Neural progenitor cell (in vitro differentiated cells): ENCODE measurements at places on chromosomes 7 and 10. TPM values are rescaled to one million over a fixed set of nuclear protein-coding genes. Genes with fewer than 3 reads are reported as not detected.

GRCh38 chr10:4512671-4513240, 313.3 kb upstream of the AKR1E2 start:
- DNase-seq: peak; percentile 48
- no peaks in the 10 kb centered on the region for H3K4me1 ChIP-seq
- no peak overlapping the region for H3K27ac ChIP-seq
- no peak overlapping the region for H3K4me3 ChIP-seq
- H3K36me3 ChIP-seq: no peaks in the 10 kb centered on the region
- no peaks in the 10 kb centered on the region for H3K27me3 ChIP-seq

DNA sequence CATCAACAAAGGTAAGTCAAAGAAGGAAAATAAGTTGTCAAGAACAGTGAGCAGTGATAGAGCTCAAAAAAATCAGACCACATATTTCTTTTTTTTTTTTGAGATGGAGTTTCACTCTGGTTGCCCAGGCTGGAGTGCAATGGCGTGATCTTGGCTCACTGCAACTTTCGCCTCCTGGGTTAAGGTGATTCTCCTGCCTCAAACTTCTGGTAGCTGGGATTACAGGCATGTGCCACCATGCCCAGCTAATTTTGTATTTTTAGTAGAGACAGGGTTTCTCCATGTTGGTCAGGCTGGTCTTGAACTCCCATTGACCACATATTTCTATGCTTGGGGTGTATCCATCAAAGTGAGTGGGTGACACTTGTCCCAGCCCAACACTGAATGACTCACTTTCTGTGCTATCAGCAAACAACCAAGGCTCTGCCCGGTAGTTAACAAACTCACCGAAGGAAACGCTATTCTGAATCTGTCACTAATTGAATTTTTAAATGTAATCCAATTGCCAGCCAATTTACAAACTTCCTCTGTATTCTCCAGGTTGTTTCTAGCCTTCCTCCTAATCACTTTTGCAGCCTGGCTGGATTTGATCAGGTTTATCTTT, 19.6 kb upstream of the SMNDC1 start:
- no peaks in the 10 kb centered on the region for H3K27me3 ChIP-seq
- DNase-seq: no peak
- H3K4me3 ChIP-seq: no peak overlapping the region

DNA sequence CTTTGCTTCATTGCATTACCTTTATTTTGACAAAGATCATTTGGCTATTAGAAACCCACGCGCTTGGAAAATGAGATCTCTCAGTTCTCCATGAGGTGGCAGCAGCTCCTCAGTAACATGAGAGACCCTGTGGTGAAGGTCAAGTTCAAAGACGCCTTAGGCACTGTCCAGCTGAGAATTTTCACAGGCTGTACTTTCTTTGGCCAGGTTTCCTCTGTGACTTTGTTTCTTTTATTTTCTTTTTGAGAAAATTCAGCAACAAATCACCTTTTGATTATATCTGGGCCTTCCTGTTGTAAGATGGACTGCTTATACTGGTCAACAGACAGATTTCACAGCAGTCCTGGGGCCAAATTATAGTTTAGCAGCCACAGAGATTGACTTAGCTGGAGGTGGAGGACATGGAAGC, 54.5 kb downstream of the RAB18 start:
- no peak overlapping the region for H3K27ac ChIP-seq
- H3K4me1 ChIP-seq: no peaks in the 10 kb centered on the region
- no peaks in the 10 kb centered on the region for H3K27me3 ChIP-seq
- no peaks in the 10 kb centered on the region for H3K36me3 ChIP-seq
- no peak overlapping the region for H3K4me3 ChIP-seq

DNA sequence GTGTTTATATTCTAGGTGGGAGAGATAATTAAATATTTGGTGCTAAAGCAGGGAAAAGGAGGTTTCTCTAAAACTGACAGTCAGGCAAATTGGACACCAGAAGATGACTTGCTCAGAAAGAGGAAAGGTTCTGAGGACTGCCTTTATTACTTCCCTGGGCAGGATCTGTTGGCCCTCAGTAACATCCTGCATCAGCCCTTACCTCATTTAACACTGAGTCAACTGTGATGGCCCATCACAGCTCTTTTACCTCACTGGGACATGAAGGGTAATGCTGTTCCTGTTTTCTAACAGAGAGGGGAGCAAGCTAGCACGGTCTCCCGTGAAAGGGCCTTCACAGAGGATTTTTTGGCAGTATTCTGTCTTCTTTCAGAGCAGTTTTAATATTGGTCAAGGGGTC, 12.0 kb downstream of the PPP1R17 start:
- peaks cover 5% of the 10 kb centered on the region for H3K4me1 ChIP-seq
- H3K36me3 ChIP-seq: no peaks in the 10 kb centered on the region
- H3K27ac ChIP-seq: no peak overlapping the region
- H3K27me3 ChIP-seq: peaks cover 8% of the 10 kb centered on the region
- DNase-seq: no peak

GRCh38 chr7:90246171-90246570, 1.2 kb downstream of the CFAP69 start:
- H3K4me1 ChIP-seq: peaks cover 7% of the 10 kb centered on the region
- H3K27me3 ChIP-seq: peaks cover 15% of the 10 kb centered on the region
- peak overlapping the region; percentile 87 for H3K4me3 ChIP-seq
- no peak overlapping the region for H3K27ac ChIP-seq

GRCh38 chr7:91357379-91357778, 93.1 kb downstream of the FZD1 start:
- no peak overlapping the region for H3K27ac ChIP-seq
- H3K4me3 ChIP-seq: no peak overlapping the region
- peaks cover 61% of the 10 kb centered on the region for H3K27me3 ChIP-seq
- no peak for DNase-seq

GRCh38 chr7:77308792-77309191, 107.4 kb downstream of the GSAP start:
- H3K4me3 ChIP-seq: no peak overlapping the region
- no peaks in the 10 kb centered on the region for H3K27me3 ChIP-seq
- H3K4me1 ChIP-seq: no peaks in the 10 kb centered on the region
- H3K36me3 ChIP-seq: no peaks in the 10 kb centered on the region
- DNase-seq: no peak
- no peak overlapping the region for H3K27ac ChIP-seq

DNA sequence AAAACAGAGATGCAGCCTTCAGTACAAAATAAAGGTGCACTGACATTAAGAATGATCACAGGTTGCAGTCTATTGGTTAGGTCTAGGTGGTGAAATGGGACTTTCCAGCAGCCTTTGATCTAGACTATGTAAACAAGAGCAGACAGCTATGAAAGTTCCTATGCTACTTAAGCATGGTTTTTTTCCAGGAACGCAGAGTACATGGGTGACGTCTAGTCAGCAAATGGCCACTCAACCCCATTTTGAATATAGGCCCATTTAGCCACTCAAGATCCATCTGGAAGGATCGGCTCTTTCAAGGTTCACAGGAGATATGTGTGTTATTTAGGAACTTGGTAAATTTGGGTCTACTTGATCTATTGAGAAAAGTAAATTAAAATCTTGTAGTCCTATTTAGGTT, 1424.6 kb upstream of the LRRTM3 start:
- H3K4me3 ChIP-seq: no peak overlapping the region
- no peaks in the 10 kb centered on the region for H3K36me3 ChIP-seq
- H3K4me1 ChIP-seq: no peaks in the 10 kb centered on the region
- no peak overlapping the region for H3K27ac ChIP-seq
- H3K27me3 ChIP-seq: no peaks in the 10 kb centered on the region

GRCh38 chr7:21076574-21076973, 289.9 kb upstream of the SP8 start:
- peaks cover 29% of the 10 kb centered on the region for H3K4me1 ChIP-seq
- no peak for DNase-seq
- no peaks in the 10 kb centered on the region for H3K27me3 ChIP-seq
- H3K4me3 ChIP-seq: no peak overlapping the region
- H3K36me3 ChIP-seq: no peaks in the 10 kb centered on the region

GRCh38 chr7:151818674-151819519, 58.0 kb downstream of the PRKAG2 start:
- H3K4me1 ChIP-seq: peaks cover 15% of the 10 kb centered on the region
- no peak overlapping the region for H3K4me3 ChIP-seq
- peak; percentile 25 for DNase-seq

- no peak overlapping the region for H3K27ac ChIP-seq
- no peak for DNase-seq
- H3K36me3 ChIP-seq: peaks cover 8% of the 10 kb centered on the region
- no peaks in the 10 kb centered on the region for H3K27me3 ChIP-seq
Observed at GRCh38 chr7:45998506-45998905, 77.4 kb upstream of the IGFBP3 start.

DNA sequence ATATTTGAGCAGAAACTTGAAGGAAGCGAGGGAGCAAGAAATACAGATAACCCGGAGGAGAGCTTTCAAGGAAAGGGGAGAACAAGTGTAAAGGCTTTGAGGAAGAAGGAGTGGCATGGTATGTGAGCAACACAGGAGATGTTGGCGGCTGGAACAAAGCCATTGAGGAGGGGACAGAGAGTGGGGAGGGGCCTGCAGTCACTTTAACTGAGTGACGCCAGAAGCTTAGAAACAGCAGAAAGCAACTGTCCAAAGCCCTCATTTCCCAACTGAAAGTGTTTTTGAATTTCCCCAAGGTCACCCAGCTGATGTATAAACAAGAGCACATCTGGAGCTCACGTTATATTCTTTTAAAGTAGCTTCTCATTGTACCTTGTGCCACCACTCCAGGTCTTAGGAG, 19.1 kb downstream of the AUTS2 start:
- peak; percentile 53 for DNase-seq
- H3K27me3 ChIP-seq: peaks cover 100% of the 10 kb centered on the region
- peaks cover 53% of the 10 kb centered on the region for H3K4me1 ChIP-seq
- no peaks in the 10 kb centered on the region for H3K36me3 ChIP-seq

The CNNM1 gene
- total RNA-seq: 0.56 and 1.1 TPM in 2 replicates

The PRLHR gene
- not detected in 2 replicates for total RNA-seq

The CDC14C gene
- total RNA-seq: 0.15 and 0.54 TPM in 2 replicates

The SGCE gene
- 74.1 and 169 TPM in 2 replicates for total RNA-seq

The ZNF804B gene
- not detected in 2 replicates for total RNA-seq

The TUBB8 gene
- total RNA-seq: 1.9 and 4.3 TPM in 2 replicates

The CCDC172 gene
- not detected in 2 replicates for total RNA-seq

The TAS2R41 gene
- not detected in 2 replicates for total RNA-seq

The ZEB1 gene
- 26.4 and 38.8 TPM in 2 replicates for total RNA-seq
